ENCODE measurements at places on chromosomes 5 and 9.

GRCh38 chr5:170429014-170429413, 39.8 kb upstream of the KCNMB1 start:
- DNase-seq, result no peak

DNA sequence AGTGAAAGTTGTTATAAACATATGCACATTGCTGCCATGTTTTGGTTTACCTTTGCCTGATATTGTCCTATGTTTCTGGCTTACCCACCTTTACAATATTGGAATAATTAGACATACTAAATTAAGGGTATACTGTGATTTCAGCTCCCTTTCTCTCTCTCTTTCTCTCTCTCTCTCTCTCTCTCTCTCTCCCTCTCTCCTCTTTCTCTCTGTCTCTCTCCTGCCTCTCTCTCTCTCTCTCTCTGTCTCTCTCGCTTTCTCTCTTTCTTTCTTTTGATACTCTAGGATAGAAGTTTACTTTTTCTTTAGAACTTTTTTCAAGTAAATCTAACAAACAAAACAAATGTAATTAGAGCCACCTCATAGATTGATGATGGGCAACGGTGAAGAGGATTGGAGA, 239.6 kb downstream of the TMEM161B start:
- no peak for DNase-seq

DNA sequence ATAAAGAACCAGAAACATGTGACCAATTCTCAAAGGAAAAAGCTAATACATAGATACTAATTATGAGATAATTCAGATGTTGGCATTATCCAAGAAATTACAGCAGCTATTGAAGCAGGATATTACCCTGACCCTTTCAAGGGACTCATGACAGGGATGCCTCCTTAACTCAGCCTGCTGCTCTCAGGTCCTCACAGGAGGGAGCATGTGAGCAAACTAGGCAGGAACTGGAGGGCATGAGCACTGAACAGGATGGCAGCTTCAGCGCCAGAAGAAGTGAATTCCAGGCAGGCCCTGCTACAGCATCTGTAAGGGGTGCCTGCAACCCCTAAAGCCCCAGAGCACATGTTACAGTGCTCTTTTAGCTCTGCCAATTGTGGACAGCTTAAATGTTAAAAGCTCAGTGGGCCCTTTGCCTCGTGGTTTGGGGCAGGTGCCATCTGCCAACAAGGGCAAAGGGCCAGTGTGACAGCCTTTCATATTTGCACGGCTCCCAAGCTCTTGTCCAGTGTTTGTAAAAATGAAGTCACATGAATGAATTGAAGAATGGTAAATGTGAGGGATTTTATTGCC, 464.7 kb upstream of the COX7C start:
- DNase-seq, result no peak

DNA sequence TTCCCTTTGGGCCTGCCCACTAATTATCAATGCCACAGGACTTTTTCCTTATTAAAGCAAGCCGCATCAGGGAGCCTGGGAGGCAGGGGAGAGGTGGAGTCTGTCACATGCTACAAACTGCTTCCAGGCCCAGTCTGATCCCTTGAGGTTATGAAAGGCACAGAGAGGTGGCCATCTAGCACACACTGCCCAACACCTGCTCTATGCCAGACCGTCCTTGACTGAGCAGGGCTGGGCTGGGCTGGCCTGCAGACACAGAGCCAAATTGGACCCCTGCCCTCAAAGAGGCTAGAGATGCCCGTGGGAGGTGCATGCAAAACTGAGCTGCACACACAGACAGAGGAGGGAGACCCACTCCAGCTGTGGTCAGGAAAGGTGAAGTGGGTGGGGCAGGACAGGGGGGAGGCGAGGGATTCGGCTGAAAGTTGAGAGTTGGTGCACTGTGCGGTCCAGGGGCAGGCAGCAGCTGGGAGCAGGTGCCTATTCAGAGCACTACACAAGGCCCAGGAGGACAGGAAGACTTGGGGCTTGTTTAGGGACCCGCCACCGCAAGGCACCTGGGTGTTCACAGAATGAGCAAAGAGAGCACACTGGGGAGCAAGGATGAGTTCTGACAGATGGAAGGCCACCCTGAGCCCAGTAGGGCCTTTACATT, 36.4 kb upstream of the TCF7 start:
- DNase-seq, result no peak

- DNase-seq, result no peak
Observed at GRCh38 chr9:133750982-133751649, 13.0 kb upstream of the SARDH start.

DNA sequence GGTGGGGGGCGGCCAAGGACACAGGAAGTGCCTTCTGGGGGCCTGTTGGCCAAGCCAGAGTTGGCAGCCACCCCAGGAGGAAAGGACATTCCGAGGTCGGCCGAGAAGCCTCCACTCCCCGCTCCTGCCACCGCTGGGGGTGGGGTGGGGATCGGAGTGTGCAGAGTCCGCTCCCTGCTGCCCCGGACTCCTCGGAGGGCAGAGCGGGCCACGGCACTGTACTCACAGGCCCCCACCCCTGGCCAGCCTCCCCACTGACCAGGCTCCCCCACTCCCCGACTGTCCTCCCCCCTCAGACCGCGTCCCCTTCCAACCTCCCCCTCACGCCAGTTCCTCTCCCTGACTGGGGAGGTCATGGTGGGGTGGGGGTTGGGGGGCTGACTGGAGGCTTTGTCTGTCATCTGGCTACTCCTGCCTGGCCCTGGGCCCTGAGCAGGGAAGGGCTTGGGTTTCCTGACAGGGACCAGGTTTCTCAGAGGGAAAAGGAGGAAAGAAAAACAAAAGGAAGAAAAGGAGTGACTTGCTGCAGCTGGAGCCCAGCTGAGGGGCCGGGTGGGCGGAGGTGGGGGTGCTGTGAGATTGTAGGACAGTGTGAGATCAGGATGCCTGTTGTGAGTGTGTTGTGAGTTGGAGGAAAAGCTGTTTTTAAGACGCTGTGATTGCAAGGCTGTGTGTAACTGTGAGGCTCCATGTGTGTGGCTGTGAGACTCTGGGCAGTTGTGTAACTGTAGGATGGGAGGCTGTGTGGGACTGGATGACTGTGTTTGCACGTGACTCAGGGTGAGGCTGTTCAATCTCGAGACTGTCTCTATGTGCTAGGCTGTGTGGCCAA, 29.7 kb downstream of the CNTFR start:
- no peak for DNase-seq

- no peak for DNase-seq
Observed at GRCh38 chr5:62588668-62589067, 10.0 kb downstream of the LRRC70 start.

- DNase-seq, result no peak
Observed at GRCh38 chr5:43421450-43422133, 9.4 kb upstream of the CCL28 start.

- DNase-seq, result peak; percentile 13
Observed at GRCh38 chr5:172918421-172919371, 40.5 kb upstream of the RPL26L1 start.

- no peak for DNase-seq
Observed at GRCh38 chr9:126112135-126112720, 214.4 kb upstream of the MVB12B start.

DNA sequence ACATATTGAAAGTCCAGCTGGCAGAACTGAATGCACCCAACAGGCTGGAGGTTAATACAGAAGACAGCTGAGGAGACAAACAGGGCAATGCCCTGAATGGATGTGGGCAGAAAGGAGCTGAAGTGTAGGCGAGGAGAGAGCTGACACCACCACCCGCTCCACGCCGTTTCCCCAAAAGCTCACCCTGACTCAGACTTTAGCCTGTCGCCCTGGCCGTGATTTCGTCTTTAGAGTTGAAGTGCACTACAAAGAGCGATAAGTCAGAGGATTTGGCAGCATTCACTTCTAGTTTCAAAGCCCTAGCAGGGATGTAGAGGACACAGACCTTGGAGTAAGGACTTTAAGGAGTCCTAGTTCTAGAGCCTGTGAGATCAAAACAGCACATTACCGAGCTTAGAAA, 2.2 kb upstream of the ERAP1 start:
- no peak for DNase-seq

DNA sequence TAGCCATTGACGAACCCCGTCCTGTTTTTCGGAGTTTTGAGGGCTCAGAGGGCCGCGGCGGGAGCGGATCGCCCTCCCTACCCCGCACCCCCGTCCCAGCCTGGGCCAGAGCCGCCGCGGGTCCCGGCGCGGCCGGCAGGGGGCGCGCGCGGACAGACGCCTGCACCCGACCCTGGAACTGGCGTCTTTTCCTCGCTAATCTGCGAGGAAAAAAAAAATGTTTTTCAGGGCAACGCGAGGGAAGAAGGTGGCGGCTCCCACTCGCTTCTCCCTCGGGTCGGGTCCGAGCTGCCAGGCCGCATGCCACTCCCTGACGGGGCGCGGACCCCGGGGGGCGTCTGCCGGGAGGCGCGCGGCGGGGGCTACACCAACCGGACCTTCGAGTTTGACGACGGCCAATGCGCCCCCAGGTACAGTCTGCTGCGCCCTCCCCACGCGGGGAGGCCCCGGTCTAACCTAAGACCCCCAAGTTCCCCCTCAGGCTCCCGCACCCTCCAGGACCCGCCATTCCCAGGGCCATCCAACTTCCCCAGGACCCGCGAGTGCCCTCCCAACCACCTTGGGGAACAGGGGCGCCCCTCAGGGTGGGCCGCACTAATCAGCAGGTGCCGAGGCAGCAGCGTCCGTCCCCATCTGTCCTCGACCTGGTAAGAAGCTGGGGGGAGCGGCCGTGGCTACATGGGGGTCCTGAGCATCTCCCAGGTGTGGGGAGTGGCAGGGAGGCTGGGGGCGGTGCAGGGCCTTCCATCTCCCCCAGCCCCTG, at the start of gene KCNT1:
KCNT1 (plus strand) TSS at position 227 of the 763 bp plus-strand sequence; CDS start at position 301, 74 bp downstream.
- peak; percentile 17 for DNase-seq

DNA sequence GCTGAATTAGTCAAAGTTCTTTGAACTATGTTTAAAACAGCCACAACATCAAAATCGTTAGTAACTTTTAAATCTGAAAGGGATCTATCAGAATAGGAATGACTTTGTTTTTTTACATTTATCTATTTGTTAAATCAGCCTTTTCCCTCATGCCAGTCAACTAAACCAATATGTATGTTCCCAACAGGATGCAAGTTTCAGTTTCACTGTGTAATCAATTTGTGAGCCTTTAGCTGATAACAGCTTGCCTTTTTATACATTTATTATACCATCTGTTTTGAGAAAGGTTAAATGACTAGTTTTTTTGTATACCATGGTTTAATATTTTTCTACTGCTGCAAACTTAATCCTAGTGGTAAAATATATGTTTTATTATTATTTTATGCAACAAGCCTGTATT, 8.9 kb downstream of the TMED7 start:
- DNase-seq, result no peak

- no peak for DNase-seq
Observed at GRCh38 chr5:173395257-173395932, 67.2 kb upstream of the STC2 start.

DNA sequence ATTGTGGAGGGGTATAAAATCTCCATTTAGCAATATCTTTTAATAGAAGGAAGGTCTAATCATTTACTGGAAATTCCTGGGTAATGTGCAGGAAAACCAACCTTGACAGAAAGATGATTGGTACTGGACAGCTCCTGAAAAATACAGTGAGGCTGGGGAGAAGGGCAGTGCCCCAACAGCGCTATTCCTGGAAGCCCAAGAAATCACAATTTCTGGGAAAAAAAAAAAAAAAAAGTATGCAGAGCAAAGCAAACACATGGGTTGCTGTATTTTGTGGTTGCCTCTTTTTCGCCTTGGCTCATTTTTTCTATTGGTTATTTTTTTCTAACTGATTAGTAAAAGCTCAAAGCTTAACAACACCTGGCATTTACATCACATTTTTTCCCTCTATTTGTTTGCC, 249.7 kb downstream of the ENC1 start:
- no peak for DNase-seq

DNA sequence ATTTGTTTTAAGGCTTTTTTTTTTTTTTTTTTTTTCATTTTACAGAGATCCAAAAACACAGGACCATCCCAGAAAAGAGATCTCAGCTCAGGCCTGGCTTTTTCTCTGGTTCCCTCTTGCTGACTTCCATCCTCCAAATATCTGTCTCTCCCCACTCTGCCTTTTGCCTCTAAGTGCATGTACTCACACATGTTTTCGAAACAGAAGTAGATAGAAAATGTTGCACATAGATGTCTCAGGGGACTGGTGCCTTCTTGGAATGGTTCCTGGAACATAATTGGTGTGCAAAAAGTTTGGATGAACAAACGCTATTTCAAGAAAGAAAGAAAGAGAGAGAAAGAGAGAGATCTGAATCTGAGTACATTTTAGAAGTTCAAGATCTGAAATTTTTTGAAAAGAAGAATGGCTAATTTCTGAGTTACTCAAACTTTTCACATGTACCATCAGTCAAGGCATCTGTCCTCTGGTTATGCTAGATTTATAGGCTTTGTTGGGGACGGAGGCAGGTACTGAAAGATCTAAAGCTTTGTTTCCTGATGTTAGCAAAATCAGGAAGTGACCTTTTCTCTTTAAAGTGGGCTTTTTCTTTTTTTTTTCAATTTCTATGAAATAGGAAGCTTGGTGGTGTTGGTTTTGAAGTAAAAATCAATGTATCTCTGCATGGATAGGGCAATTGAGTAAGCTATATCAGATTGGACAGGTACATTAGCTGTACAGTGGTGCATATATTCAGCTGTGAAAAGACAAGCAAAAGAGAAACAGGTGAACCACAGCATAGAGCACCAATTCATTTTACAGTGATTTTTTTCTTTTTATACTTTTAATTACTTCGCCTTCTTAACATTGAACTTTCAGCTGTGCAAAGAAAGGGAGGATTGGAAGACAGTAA, 8.5 kb upstream of the TNFSF8 start:
- DNase-seq, result no peak

- DNase-seq, result no peak
Observed at GRCh38 chr9:36286388-36286787, 28.1 kb upstream of the GNE start.

GRCh38 chr5:74054641-74055421, 428.8 kb downstream of the ARHGEF28 start:
- DNase-seq, result no peak

GRCh38 chr5:39712316-39713249, 287.8 kb upstream of the DAB2 start:
- DNase-seq, result no peak
